ENCODE measurements at places on chromosomes 4 and X. TPM values are rescaled to one million over a fixed set of nuclear protein-coding genes. Genes with fewer than 3 reads are reported as not detected.

- H3K27me3 ChIP-seq = no peaks in the 10 kb centered on the region
- no peaks in the 10 kb centered on the region for H3K36me3 ChIP-seq
- no peak for DNase-seq
- H3K4me1 ChIP-seq = no peaks in the 10 kb centered on the region
- H3K4me3 ChIP-seq = no peak overlapping the region
Measured at GRCh38 chr4:156770140-156770539, 201.5 kb downstream of the PDGFC start.

- peak; percentile 62 for DNase-seq
- H3K4me3 ChIP-seq = peak overlapping the region; percentile 10
- peaks cover 24% of the 10 kb centered on the region for H3K4me1 ChIP-seq
- H3K27me3 ChIP-seq = no peaks in the 10 kb centered on the region
- no peaks in the 10 kb centered on the region for H3K36me3 ChIP-seq
- H3K27ac ChIP-seq = peak overlapping the region; percentile 2
Measured at GRCh38 chrX:136608295-136608933, 39.5 kb upstream of the CD40LG start.

DNA sequence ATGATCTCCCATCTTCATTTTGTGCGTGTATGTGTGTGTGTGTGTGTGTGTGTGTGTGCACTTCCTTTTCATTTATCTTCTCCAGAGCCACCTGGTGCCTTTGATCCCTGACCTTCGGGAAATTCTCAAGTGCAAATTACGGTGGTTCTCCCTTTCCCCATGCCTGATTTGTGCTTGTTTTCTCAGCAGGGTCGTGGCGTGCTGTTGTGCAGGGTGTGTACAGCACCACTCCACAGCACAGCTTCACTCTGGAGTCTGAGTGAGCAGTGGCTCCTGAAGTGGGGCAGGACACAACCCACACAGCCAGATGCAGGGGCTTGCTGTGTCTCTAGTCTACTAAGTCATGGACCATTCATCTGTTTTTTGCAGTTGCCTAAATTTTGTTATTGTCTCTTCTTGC is 114.2 kb upstream of the TBC1D9 start:
- no peaks in the 10 kb centered on the region for H3K27me3 ChIP-seq
- no peak overlapping the region for H3K4me3 ChIP-seq
- H3K36me3 ChIP-seq = no peaks in the 10 kb centered on the region
- H3K4me1 ChIP-seq = no peaks in the 10 kb centered on the region
- no peak for DNase-seq

DNA sequence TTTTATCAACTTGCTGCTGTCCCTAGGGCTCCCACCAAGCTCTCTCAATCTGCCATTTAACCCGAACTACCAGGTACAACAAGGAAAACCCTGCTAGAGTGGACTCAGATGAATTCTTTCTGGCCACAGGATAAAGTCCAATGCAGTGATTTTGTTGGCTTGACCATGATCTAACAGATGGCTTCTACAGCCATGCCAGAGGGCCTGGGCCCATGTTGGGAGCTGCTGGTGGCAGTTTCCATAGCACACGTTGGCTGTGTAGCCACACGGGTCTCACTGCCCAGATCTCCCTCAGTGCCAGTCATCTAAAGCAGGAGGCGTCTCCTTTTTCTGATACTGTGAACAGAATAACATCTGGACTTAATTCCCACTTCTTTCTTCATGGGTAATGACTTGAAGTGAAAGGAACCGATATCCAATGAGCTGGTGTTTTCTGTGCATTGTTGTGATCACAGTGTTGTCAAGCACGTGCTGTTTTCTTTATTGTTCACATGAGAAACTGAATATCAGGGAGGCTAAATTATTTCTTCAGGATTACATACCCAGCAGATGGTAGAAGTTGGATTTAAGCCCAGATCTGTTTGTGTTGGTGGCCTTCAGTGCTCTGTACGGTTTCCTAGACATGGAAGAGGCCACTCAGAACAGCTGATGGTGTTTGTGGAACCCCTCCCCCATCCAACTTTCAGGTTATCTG is 85.2 kb upstream of the CLCN4 start:
- H3K4me1 ChIP-seq = peaks cover 10% of the 10 kb centered on the region
- peaks cover 6% of the 10 kb centered on the region for H3K36me3 ChIP-seq
- H3K27me3 ChIP-seq = no peaks in the 10 kb centered on the region
- H3K4me3 ChIP-seq = no peak overlapping the region

SLC26A1 gene
- not detected for total RNA-seq

GRIA2 gene
- not detected for total RNA-seq

USP17L25 gene
- not detected for total RNA-seq

INTS12 gene
- 19.9 TPM for total RNA-seq

CXCL1 gene
- total RNA-seq = not detected
